KG1 (cell line): ENCODE measurements at places on chromosomes 16 and 17.

DNA sequence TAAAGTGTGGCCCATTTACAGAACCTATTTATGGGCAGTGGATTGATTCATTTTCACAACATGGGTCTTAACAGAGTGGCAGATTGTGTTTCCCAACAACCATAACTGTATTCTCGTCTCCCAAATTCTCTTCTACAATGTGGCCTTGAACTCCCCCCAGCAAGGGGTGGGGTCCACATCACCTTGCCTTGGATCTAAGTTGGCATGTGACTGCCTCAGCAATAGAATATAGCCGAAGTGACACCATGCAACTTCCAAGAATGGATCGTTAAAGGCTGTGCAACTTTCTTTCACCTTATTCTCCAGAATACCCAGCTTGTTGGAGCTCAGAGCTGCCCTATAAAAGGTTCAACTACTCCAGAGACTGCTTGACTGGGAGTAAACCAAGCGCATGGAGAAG, 72.0 kb upstream of the CDH5 start:
- no peak for DNase-seq

DNA sequence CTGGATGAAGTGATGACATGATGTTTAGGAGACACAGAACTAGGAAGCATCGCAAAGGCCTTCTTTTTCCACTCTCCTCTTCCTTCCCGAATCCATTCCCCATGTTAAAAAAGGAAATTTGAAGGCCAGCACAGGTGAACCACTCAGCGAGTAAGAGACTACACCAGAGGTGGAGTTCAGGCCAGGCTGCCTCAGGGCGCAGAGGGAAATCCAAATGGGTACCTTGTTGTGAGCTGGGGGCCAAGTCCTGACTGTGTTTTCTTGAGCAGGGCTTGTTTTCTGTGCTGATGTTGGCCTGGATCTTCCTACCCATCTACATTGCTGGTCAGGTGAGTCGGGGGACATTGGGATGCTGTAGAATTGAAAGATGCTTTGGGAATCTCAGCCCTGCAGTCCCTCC, 26.1 kb downstream of the SLC5A11 start:
- no peak for DNase-seq

DNA sequence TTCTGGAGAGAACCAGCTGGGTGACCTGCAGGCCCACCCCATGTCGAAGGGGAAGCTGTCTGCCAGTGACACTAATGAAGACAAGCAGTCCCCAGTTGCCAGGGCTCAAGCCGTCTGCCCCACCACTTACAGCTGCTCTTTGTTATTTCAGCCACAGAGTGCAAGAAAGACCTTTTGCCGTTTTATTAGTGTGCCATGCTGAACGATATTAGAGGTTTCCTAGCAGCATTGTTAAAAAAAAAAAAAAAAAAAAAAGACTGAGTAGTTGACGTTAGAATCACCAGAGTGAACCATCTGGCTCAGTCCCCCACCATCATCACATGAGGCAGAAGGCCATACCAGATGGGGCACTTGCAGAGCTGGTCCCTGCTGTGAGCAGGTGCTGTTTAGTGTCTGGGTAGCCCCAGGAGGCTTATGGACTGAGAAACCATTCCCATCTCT, 26.5 kb upstream of the SLC39A11 start:
- no peak for DNase-seq

DNA sequence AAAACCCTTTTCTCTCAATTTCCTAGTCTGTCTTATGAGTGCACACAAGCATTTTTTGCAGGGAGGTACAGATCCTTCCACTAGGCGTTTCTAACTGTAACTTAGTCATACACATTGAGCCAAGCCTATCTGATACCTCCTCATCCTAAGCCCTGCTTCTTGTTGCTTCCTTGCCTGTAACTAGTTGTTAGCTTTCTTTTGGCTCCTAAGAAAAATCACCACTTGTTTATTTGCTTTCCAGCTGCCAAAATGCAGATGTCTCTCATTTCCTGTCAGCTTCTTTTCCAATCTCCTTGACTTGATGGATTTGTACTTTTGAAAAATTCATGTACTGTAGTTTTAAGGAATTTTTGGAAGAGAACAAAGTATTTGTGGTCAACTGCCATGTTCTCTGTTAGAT, 73.7 kb downstream of the TNRC6C start:
- DNase-seq: no peak

GRCh38 chr17:81638683-81639082, 1.7 kb downstream of the TSPAN10 start:
- no peak for DNase-seq

- DNase-seq: no peak
Observed at GRCh38 chr17:61259360-61259759, 140.3 kb upstream of the TBX2 start.

- DNase-seq: no peak
Observed at GRCh38 chr17:28249706-28250105, 69.3 kb upstream of the TMEM97 start.

DNA sequence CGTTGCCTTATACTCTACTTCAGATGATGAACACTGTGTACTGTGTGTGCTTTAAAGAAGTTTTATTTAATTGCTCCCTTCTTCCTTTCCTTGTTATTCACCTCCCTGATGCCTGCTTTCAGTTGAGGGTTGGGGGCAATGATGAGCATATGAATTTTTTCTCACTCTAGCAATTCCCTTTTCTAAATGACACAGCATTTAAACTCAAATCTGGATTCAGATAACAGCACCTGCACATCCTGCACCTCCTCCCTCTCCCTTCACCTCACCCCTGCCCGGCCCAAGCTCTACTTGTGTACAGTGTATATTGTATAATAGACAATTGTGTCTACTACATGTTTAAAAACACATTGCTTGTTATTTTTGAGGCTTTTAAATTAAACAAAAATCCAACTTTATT, 13.0 kb upstream of the PNPO start:
- no peak for DNase-seq

- DNase-seq: no peak
Observed at GRCh38 chr17:1882836-1883235, 53.0 kb downstream of the RPA1 start.

- DNase-seq: no peak
Observed at GRCh38 chr17:65228287-65228686, 91.1 kb downstream of the RGS9 start.

- DNase-seq: no peak
Observed at GRCh38 chr16:14600164-14600563, 29.9 kb downstream of the PARN start.

- no peak for DNase-seq
Observed at GRCh38 chr17:75485688-75486087, 29.3 kb downstream of the TMEM94 start.

- DNase-seq: no peak
Observed at GRCh38 chr17:78988152-78988551, 8.4 kb upstream of the LGALS3BP start.

DNA sequence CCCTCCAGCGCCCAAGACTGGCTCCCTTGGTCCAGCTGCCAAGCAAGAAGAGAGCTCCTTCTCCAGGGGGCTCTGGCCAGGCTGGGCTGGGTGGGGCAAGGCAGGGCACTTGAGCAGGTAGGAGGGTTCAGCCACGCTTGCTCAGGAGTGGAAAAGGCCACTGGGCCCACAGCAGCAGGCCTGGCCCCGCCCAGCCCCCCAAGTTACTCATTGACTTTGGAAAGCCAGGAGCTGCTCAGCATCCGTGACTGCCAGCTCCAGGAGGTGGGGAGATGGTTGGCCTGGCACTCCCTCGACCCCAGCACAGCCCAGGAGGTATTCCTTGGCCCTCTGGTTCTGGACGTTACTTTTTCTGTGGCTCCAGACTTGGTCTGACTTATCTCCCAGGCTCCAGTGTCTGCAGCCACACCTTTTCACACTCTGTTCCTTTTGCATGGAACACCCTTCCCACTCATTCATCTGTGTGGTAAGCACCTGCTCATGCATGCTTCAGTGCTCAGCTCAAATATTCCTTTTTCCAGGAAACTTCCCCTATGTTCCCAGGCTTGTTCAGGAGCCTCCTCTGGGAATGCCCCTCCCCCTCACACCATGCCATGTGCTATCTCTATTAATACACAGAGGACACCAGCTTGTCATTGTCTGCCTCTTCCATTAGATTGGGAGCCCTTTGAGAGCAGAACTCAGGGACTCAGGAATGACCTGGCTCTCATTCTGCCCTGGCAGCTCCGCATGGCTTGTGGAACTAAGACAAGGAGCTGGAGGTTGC, at the start of gene CDH16:
TSS of gene CDH16 (minus strand) at position 83 of the 766 bp plus-strand sequence. CDS start 820 bp downstream, outside the sequence.
- DNase-seq: no peak

DNA sequence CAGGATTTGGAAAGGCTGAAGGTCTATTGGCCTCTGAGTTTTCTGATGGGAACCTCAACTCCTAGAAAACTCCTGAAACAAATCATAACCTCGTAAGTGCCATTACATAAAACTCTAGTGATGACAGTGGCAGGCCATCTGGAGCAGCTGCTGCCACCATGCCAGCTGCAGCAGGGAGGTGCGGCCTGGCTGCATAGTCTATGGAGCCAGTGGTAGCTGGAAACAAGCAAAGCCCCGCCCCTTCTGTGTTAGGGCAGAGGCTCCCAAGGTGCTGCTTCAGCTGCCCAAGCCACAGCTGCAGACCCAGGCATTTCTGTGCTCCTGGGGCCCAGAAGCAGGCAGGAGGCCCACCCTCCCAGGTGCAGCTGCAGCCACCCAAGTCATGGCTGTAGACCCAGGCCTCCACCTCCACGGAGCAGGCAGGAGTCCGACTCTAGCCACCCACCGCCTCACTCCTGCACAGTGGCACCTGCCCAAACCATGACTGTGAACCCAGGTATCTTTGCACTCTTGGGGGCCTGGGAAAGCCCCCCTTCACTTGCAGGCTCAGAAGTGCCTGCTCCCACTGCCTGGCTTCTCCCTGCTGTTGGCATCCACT, 254.1 kb upstream of the KCNJ16 start:
- no peak for DNase-seq

DNA sequence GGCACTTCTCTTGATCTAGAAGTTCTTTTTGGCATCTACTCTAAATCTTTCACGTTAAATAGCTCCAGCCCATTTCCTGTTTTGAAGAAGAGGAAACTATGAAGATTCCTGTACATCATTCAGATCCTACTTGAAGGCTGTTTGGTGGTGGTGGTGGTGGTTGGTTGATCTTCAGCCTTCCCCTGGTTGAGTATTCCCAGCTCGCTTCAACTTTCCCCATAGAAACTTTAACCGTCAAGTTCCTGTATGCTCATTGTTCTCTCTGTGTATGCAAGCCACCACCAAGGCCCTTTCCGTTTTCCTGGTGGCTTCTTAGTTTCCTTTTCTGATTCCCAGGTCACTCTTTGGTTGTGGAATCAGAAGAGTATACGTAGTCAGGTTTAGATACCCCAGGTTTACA, 3.3 kb downstream of the LRRC46 start:
- DNase-seq: no peak

DNA sequence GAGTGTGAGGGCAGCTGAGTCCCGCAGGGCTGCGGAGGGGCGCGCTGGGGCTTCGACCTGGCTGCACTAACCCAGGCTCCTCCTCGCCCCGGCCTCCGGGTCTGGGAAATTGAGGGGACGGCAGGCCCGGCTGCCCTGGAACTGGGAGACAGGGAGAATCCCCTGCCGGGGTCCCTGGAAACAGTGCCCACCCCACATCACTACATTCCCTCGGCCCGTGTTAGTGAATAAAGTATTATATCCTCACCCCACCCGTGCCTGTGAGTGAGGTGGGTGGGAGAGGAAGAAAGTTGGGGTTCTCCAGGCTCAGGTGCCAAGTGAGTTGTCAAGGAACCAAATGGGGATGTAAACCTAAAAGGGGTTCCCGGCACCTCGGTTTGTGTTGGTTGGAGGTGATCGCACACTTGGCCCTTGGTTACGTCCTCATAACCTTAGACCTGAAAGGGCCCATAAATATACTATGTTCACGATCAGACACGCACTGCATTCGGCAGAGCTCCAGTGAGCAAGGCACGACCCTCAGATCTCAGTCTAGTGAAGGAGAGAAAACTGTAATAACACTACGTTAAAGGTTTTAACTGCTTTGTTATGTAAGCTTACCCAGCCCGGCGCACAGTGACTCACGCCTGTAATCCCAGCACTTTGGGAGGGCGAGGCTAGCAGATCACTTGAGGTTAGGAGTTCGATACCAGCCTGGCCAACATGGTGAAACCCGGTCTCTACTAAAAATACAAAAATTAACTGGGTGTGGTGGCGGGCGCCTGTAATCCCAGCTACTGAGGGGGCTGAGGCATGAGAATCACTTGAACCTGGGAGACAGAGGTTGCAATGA, 11.2 kb downstream of the ZNF771 start:
- no peak for DNase-seq

DNA sequence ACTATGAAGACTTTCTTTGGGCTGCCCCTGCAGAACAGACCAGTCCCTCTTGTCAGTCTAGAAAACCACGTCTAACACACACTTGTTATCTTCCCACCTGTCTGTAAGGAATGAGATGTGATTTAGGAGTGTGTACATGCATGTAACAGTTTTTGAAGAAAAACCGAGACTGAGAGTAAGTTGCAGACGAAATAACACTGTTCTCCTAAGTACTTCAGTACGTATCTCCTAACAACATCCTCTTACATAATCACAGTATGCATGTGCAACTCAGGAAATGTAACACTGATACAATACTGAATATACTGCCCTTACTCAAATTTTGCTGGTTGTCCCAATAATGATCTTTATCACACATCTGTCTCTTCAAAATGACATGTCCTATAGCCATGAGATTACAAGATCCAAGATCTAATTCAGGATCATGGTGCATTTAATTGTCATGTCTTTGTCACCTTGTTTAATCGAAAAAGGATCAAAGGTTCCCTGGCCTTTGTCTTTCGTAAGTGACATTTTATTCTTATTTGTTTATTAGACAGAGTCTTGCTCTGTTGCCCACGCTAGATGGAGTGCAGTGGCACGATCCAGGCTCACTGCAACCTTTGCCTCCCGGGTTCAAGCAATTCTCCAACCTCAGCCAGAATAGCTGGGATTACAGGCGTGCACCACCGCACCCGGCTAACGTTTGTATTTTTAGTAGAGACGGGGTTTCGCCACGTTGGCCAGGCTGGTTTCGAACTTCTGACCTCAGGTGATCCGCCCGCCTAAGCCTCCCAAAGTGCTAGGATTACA, 25.6 kb downstream of the CREBBP start:
- no peak for DNase-seq
